ENCODE measurements at places on chromosomes 6 and 20.

- peak; percentile 47 for DNase-seq
Measured at GRCh38 chr6:84575264-84575663, 189.1 kb downstream of the TBX18 start.

- DNase-seq: no peak
Measured at GRCh38 chr6:150452428-150453243, 83.8 kb downstream of the IYD start.

GRCh38 chr20:62969179-62969760 is 16.8 kb downstream of the SLC17A9 start:
- DNase-seq: no peak

DNA sequence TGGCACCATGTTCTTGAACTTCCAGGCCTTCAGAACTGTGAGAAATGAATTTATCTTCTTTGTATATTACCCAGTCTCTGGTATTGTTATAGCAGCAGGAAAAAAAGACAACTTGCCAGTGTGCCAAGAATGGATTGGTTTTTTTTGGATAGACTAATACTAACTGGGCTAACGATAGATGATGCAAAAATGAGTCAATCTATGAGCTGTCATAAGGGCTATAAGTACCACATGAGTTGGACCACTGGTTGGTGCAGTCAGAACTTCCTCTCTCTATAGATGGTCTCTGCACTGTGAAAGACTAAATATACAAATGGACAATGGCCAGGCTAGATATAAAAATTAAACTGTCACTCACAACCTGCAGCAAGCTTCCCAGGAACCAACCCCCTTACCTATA is 87.6 kb upstream of the COL21A1 start:
- no peak for DNase-seq

GRCh38 chr6:81750681-81751387 is 1.6 kb downstream of the TENT5A start:
- no peak for DNase-seq

DNA sequence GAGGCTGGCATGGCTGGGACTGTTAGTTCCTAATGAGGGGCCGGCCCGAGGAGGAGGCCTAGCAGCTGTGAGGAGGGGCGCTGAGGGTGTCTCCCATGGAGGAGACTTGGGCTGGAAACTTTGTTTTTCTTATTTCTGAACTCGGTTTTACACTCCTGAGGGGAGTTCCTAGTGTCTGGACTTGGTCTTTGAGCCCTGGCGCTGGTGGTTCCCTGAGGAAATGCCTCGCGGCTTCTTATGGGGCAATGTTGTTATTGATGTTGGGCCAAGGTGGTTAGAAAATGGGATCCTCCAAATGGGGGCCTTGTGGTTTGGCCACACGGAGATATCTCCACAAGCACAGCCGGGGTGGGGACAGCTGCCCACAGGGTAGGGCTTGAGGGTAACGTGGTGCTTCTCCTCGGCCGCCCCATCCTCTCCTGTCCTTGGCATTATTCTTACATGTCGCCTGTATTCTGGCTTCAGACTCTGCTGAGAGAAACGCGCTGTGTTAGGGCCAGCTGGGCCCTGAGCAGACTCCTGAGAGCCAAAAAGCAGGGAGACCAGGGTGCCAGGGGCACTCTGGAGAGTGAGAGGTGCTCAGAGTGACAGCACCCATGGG is 136.9 kb downstream of the FOXO3 start:
- no peak for DNase-seq

- DNase-seq: no peak
Measured at GRCh38 chr6:12114055-12114503, 102.0 kb downstream of the HIVEP1 start.

- peak; percentile 24 for DNase-seq
Measured at GRCh38 chr6:145688493-145688905, 46.8 kb downstream of the EPM2A start.
